ENCODE measurements at places on chromosomes 3 and 15. TPM values are rescaled to one million over a fixed set of nuclear protein-coding genes. Genes with fewer than 3 reads are reported as not detected.

The HSPBAP1 gene
- 6.9 TPM for total RNA-seq

The XCR1 gene
- total RNA-seq, result 0.17 TPM

The EPHB3 gene
- total RNA-seq, result 6.1 TPM

GRCh38 chr3:71936681-71937080, 151.7 kb upstream of the PROK2 start:
- no peaks in the 10 kb centered on the region for H3K36me3 ChIP-seq
- H3K27me3 ChIP-seq, result no peaks in the 10 kb centered on the region
- DNase-seq, result no peak
- no peak overlapping the region for H3K4me3 ChIP-seq

DNA sequence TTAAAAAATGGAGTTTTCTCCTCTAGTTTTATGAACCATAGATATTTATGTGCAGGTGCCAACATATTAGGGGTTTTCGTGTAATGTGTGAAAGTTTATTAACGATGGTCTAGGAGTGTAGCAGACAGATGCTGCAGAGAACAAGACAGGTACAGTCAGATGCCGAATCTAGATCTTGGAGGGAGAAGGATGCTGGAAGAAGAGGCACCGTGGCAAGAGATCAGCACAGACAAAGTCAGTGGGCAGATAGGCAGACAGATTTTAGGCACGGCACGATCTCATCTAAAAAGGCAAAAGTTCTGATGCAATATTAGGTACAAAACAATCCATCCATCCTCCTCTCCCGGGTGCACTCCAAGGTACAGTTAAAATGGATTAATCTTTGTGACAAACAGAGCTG, 161.6 kb downstream of the TIGIT start:
- H3K27me3 ChIP-seq, result no peaks in the 10 kb centered on the region
- peaks cover 36% of the 10 kb centered on the region for H3K4me1 ChIP-seq
- peak overlapping the region; percentile 48 for H3K4me3 ChIP-seq
- H3K36me3 ChIP-seq, result no peaks in the 10 kb centered on the region

DNA sequence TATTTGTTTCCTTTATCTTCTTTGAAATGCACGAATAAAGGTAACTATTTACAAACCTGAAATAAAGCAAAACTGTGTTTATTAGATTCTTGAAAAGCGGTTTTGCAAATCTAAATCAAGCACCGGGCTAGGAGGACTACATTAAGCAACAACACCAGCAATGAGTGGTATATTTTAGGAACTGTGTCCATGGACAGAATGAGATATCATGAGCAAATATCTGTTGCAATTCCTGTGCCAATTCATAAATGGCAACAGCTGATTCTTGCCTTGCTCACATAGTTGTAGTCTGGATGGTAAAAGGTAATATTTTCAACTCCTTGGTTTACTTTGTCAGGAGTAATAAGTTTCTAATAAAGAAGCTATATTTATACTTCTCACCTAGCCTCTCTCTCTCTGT, 403.3 kb downstream of the LPP start:
- peaks cover 67% of the 10 kb centered on the region for H3K4me1 ChIP-seq
- H3K27ac ChIP-seq, result no peak overlapping the region
- H3K27me3 ChIP-seq, result no peaks in the 10 kb centered on the region
- DNase-seq, result no peak

GRCh38 chr15:35720019-35720418, 174.1 kb upstream of the DPH6 start:
- no peak overlapping the region for H3K27ac ChIP-seq
- no peaks in the 10 kb centered on the region for H3K27me3 ChIP-seq
- H3K4me3 ChIP-seq, result no peak overlapping the region
- DNase-seq, result no peak
- H3K4me1 ChIP-seq, result no peaks in the 10 kb centered on the region
- H3K36me3 ChIP-seq, result no peaks in the 10 kb centered on the region

DNA sequence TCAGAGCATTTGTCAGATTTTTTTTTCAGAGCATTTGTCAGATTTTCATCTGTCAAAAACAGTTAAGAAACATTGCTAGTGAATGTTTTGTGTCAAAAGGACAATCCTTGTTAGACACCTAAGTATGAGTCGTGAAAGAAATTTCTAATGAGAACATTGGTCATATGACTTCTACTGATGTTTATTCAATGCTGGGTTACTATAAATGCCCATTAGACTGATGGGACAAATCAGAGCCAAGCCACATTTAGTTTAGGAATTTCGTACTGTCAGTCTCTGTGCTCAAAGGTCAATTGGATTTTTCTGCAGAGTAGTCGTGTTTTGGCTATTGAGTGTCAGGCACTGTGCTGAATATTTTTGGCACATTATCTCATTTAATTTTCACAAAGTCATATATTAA, 31.6 kb downstream of the TSC22D2 start:
- DNase-seq, result no peak
- H3K36me3 ChIP-seq, result no peaks in the 10 kb centered on the region
- H3K27me3 ChIP-seq, result no peaks in the 10 kb centered on the region

DNA sequence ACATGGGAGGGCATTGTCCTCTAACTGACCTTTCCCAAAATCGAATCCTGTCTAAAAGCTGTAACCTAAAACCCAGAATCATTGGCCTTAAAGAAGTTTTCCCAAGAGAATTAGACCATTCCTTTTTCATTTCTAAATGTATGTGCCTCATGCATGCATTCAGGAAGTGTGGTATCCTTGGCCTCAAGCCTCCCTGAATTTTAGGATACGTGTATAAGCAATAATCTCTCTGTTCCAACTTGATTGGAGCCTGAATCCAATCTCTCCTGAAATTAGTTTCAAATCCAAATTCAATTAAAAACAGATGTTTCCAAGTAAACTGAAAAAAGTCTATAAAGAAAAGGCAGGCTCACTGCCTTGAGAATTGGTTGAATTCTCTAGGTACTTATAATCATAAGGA, 86.0 kb upstream of the VEPH1 start:
- no peaks in the 10 kb centered on the region for H3K36me3 ChIP-seq
- no peaks in the 10 kb centered on the region for H3K27me3 ChIP-seq
- no peak overlapping the region for H3K4me3 ChIP-seq
- DNase-seq, result peak; percentile 14

DNA sequence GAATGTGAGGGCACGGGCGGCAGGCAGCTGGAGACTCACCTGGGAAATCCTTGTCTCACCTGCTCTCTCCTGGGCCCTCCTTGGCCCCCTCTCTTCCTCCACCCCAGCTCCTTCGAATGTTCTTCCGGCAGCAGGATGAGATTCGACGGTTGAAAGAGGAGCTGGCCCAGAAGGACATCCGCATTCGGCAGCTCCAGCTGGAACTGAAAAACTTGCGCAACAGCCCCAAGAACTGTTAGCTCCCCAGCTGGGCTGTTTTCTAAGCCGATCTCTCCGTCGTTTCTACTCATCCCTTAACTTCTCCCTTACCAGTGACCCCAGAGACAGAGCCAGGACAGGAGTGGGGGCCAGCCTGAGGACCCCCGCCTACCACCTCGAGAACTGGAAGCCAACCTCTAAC, 95.0 kb downstream of the ANP32A start:
- peaks cover 31% of the 10 kb centered on the region for H3K4me1 ChIP-seq
- no peak for DNase-seq
- peak overlapping the region; percentile 63 for H3K27ac ChIP-seq
- no peak overlapping the region for H3K4me3 ChIP-seq

- H3K4me1 ChIP-seq, result peaks cover 23% of the 10 kb centered on the region
- no peaks in the 10 kb centered on the region for H3K36me3 ChIP-seq
- H3K27me3 ChIP-seq, result no peaks in the 10 kb centered on the region
These were observed 4.9 kb upstream of the CFAP100 start for GRCh38 chr3:126389794-126390146.

DNA sequence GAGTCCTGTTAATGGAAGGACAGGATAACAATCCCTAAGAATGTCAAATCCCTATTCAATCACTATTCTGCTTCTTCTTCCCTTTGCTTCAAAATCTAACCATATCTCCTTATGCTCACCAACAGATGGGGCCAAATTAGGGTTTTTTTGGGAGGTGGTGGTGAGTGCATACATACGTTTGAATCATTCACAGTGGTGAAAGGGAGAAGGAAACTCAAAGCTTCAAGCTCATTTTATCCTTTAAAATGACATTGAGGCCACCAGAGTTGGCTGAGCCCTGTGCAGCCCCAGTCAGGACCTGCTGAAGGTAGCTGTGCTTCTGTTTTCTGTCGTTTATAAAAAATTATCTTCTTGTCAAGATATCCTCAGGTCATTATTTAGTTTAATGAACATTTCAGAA, 607.5 kb upstream of the AGTR1 start:
- no peaks in the 10 kb centered on the region for H3K4me1 ChIP-seq
- no peak for DNase-seq
- H3K36me3 ChIP-seq, result no peaks in the 10 kb centered on the region
- no peaks in the 10 kb centered on the region for H3K27me3 ChIP-seq
- H3K27ac ChIP-seq, result no peak overlapping the region
- H3K4me3 ChIP-seq, result no peak overlapping the region

- DNase-seq, result peak; percentile 93
- H3K4me3 ChIP-seq, result no peak overlapping the region
- H3K27ac ChIP-seq, result peak overlapping the region; percentile 39
These were observed 361.0 kb downstream of the SHQ1 start for GRCh38 chr3:72487078-72487765.

- H3K27ac ChIP-seq, result no peak overlapping the region
- H3K4me1 ChIP-seq, result no peaks in the 10 kb centered on the region
- H3K27me3 ChIP-seq, result no peaks in the 10 kb centered on the region
These were observed 13.1 kb upstream of the SAMMSON start for GRCh38 chr3:69986419-69986818.

- H3K4me1 ChIP-seq, result no peaks in the 10 kb centered on the region
- H3K27me3 ChIP-seq, result no peaks in the 10 kb centered on the region
- peaks cover 29% of the 10 kb centered on the region for H3K36me3 ChIP-seq
- H3K27ac ChIP-seq, result no peak overlapping the region
- DNase-seq, result no peak
These were observed 42.4 kb upstream of the ETV5 start for GRCh38 chr3:186151077-186151971.

DNA sequence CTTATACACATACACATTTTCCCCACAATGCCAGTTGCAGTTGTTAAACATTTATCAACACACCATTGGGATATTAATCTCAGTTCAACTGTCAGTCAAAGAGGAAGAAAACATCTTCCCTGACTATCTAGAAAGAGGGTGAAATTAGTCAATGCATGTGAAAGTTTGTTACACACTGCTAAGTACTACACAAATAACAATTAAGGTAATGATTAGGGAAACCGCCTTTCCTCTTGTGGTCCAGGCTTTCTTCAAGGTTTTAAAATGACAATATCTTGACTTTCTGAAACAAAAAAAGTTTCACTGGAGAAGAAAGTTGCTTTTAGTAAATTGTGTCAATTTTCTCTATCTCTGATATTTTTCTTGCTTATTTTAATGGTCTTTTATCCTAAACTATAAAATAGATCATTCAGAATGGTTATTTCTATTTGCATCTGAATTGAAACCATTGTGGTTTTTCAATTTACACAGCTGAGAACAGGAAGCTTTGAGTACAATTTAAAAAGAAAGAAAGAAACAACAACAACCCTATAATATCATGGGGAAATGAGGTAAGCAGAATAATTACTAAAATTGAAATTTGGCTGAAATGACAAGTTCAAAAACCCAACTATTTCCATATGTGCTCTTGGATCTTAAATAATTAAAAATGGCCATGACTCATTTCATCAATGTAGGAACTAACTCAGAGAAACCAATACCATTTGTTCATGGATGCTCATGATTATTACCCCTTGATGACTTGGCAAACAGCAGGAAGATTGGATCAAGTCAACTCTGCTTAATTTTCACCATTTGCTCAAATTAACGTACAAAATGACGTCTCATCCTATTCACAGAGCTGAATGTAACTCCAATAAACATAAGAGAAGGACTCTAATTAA, 31.7 kb downstream of the GPR149 start:
- H3K4me3 ChIP-seq, result no peak overlapping the region
- no peaks in the 10 kb centered on the region for H3K4me1 ChIP-seq
- no peak for DNase-seq
- no peaks in the 10 kb centered on the region for H3K36me3 ChIP-seq
- H3K27me3 ChIP-seq, result no peaks in the 10 kb centered on the region

- H3K27ac ChIP-seq, result no peak overlapping the region
- H3K36me3 ChIP-seq, result no peaks in the 10 kb centered on the region
- no peaks in the 10 kb centered on the region for H3K4me1 ChIP-seq
- H3K27me3 ChIP-seq, result no peaks in the 10 kb centered on the region
- no peak for DNase-seq
- no peak overlapping the region for H3K4me3 ChIP-seq
These were observed 397.8 kb downstream of the IGSF11 start for GRCh38 chr3:118636841-118637240.

DNA sequence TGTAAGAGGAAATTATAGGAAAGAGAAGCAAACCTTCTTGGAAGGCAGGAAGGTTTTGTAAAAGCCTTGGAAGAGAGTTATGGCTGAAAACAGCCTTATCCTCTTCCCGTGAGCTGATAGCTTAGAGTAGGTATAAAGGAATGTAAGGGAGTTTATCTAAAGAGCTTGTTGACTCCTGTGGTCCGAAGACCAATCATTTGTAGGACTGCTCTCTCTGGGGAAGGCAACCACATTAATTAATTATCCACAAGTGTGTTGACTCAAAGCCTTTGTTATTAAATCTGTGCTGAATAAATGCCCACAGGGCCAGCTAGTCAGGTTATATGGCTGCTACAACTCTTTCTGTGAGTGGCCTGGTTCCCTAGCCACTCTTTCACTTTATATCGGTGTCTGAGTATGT, 452.1 kb upstream of the RASGRP1 start:
- H3K4me1 ChIP-seq, result peaks cover 4% of the 10 kb centered on the region
- H3K27ac ChIP-seq, result no peak overlapping the region
- no peak for DNase-seq
- H3K36me3 ChIP-seq, result no peaks in the 10 kb centered on the region
- H3K27me3 ChIP-seq, result no peaks in the 10 kb centered on the region

- H3K4me1 ChIP-seq, result peaks cover 78% of the 10 kb centered on the region
- H3K27me3 ChIP-seq, result no peaks in the 10 kb centered on the region
- H3K4me3 ChIP-seq, result no peak overlapping the region
- no peak for DNase-seq
These were observed 5.2 kb downstream of the KBTBD13 start for GRCh38 chr15:65081758-65082157.

DNA sequence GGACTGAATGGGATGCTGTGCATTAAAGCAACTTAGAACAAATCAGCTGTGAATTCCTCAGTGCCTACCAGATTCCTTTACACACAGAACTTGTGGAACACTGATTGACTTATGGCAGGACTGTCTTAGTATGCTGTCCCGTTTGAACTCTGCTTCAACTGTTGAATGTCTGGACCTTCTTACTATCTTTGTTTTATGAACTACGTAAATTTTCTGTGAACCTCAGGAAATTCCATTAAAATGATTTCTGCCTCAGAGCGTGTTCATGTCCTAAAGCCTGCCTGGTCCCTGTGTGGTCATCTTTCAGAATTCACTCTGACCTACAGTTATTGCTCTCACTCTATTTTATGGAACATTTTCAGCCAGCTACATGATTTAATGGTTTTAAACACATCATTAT, 29.4 kb upstream of the FBN1 start:
- no peaks in the 10 kb centered on the region for H3K4me1 ChIP-seq
- DNase-seq, result no peak
- no peak overlapping the region for H3K4me3 ChIP-seq

GRCh38 chr3:94734206-94734605, 671.3 kb downstream of the NSUN3 start:
- no peaks in the 10 kb centered on the region for H3K27me3 ChIP-seq
- no peaks in the 10 kb centered on the region for H3K4me1 ChIP-seq
- H3K4me3 ChIP-seq, result no peak overlapping the region

Data from esophagus muscularis mucosa (tissue), 4 donors.